ENCODE measurements at places on chromosomes 7 and 10.

DNA sequence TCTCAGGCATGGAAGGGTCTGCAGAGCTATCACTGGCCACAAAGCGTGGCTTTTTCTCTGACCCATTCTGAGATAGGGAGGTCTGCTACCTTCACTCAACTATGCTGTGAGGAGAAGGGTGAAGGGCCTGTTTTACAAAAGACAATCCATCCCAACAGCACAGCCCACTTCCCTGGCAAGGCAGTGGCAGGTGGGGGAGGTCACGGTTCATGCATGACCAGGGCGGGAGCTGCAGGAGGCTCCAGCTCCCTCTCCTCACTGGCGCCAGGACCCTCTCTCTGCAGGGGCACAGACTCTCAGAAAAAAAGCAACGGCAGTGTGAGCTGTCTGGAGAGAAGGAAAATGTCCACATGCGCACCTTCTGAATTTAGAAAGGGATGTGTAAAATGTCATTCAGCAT is 28.5 kb downstream of the GRB10 start:
- no peak for DNase-seq

GRCh38 chr10:76553263-76554032 is 1084.2 kb downstream of the KCNMA1 start:
- DNase-seq = no peak

DNA sequence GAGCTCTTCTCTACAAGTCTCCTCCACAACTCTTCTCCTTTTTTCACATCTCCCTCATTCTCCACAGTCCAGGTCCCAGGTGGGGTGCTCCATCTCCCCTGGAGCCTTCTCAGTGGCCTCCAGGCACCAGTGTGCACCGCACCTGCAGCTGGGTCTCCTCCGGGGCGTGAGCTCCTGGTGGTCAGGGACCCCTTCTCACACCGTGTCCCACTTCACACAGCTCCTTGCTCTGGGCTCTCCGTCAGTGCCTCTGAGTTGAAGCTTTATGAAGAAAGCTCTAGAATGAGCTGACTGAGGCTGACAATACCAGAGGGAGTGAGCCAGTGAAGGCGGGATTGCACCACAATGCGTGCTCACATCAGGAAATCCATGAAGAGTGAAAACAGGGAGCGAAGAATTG is 290.2 kb downstream of the DNAJB6 start:
- DNase-seq = no peak

- DNase-seq = no peak
Measured at GRCh38 chr10:91887272-91888076, 21.8 kb downstream of the FGFBP3 start.

GRCh38 chr10:124693801-124694416 is 50.3 kb downstream of the FAM53B start:
- no peak for DNase-seq

- DNase-seq = no peak
Measured at GRCh38 chr7:89549768-89550167, 604.5 kb upstream of the STEAP1 start.

DNA sequence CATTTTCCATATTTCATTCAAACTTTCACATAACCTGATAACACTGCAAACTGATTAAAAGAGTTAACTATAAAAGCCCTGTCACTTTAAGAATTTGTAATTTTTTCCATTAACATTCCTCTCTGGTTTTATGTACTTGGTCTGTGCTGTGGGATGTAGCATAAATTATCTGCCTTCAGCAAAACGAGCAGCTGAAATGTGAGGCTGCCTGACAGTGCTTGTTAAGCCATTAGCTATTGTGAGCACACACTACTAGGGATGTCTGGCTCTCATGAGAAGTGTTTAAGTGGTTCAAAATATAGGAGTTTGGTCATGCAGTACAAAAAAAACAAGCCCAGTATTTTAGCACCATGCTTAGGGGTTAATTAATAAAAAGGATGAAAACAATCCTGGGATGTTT is 63.0 kb downstream of the HOXA1 start:
- DNase-seq = no peak

DNA sequence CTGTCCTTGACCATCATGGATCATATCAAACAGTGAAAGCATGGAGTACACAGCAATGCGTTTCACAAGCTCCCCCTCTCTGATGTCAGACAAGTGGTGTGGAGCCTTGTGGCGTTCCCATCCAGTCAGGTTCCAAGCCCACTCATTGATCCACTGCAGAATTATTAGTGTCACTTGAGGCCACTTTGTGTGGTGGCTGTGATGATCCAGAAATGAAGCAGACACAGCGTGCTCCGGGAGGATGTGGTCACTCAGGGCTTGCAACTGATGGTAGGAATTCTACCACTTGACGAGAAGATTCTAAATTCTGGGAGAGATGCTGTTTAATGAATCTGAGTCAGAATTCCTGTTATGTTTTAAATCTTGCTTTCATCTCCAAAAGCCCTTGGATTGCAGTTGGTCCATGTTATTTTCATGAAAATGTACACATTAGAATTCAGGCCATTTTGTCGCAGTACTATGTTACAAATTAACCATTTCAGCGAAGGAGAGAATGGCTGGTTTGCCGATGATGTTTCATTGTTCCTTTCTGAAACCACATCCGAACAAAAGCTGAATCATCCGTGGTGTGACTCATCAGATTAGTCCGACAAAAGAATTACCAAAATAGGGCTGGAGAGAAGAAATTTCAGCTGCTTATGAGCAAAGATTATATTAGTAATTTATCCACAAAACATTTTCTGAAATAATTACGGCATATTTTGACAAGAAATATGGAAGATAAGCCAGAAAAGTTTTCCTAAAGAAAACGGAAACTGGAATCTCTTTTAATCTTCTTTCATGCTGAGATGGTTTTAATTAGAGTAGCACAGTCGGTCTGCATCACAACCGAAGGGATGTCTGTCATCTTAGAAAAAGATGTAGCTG is 48.1 kb downstream of the INSYN2A start:
- no peak for DNase-seq

DNA sequence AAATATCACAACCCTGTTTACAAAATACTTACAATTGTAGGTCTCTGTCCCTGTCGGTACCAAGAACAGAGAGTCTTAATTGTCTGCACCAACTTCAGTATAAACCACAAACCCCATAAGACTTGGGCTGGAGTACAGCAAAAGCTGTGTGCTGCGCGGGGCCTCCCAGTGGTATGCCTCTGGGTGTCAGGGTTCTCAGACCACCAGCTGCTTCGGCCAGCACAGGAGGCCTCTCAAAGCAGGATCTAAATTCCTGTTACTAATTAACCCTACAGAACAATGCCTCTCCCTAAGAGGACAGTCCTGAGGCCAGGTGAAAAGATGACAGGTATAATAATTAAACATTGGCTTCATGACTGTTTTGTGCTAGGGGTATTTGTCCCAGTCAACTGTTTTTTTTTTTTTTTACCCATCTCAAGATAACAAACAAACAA is 957 bp upstream of the SVIL start:
- no peak for DNase-seq

- no peak for DNase-seq
Measured at GRCh38 chr7:122438006-122438405, 133.5 kb upstream of the FEZF1 start.

- no peak for DNase-seq
Measured at GRCh38 chr7:2986561-2986960, 57.1 kb downstream of the CARD11 start.

- no peak for DNase-seq
Measured at GRCh38 chr10:50271564-50272250, 20.4 kb upstream of the ASAH2 start.

DNA sequence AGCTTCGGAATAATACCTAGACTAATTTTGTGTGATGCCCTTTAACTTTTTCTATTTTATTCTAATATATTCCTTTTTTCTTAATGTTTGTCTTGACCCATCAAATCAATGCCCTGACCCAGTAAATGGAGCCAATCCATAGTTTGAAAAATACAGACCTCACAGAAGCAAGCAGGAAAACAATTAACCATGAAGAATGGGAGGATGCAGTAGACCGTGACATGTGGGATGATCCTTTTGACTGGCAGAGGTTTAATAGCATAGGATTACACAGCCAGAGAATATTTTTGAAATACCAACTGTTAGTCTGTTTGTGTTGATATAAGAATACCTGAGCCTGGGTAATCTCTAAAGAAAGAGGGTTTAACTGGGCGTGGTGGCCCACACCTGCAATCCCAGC is 142.6 kb upstream of the NEBL start:
- no peak for DNase-seq

GRCh38 chr7:152551304-152552036 is 115.7 kb upstream of the KMT2C start:
- no peak for DNase-seq

DNA sequence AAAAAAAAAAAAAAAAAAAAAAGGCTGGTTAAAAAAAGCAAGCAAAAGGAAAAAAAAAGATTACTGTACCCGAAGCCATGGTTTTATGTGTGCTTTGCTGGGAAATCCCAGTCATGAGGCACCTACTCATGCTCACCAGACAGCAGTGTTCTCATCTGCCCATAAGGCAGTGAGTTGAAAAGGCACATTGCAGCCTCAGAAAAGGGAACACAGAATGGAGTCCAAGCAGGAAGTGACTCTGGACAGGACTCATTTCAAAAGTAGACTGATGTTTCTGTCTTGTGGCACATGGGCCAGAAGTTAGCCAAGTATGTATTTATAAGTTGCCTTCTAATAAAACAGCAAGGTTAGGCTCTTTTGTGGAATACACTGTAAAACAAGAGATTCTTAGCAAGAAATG is 40.2 kb downstream of the PDSS1 start:
- DNase-seq = no peak

GRCh38 chr10:69863580-69863979 is 61.9 kb downstream of the COL13A1 start:
- DNase-seq = no peak

DNA sequence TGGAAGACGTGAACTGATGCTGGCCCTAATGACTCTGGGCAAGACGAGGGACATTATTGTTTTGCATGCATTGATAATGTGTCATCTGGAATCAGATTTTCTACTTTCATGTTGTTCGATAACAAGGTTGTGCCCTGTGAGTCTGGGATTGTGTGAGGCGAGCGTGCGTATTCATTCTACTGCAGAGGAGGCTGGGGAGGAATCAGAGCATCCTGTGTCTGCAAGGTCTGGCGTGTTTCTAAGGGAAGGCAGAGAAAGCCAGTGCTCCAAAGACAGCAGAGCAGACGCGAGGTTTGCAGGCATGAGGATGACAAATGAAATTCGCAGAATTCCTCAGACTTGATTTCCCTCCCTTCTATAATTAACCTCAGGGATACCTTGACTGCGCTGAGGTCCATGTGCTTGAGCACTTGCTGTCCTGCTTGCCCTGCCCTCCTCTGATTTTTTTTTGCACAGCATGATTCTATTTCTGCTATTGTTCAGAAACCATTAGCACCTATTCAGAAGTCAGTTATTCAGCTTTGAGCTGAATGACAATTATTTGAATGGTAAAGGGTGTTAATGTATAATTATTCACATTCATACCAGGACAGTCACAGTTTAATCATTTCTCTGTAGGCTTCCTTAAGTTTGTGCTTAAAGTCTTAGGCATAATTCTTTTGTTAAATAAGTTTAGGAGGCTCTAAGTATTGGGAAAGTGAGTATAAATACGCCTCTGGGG is 233.6 kb downstream of the EBF3 start:
- no peak for DNase-seq

DNA sequence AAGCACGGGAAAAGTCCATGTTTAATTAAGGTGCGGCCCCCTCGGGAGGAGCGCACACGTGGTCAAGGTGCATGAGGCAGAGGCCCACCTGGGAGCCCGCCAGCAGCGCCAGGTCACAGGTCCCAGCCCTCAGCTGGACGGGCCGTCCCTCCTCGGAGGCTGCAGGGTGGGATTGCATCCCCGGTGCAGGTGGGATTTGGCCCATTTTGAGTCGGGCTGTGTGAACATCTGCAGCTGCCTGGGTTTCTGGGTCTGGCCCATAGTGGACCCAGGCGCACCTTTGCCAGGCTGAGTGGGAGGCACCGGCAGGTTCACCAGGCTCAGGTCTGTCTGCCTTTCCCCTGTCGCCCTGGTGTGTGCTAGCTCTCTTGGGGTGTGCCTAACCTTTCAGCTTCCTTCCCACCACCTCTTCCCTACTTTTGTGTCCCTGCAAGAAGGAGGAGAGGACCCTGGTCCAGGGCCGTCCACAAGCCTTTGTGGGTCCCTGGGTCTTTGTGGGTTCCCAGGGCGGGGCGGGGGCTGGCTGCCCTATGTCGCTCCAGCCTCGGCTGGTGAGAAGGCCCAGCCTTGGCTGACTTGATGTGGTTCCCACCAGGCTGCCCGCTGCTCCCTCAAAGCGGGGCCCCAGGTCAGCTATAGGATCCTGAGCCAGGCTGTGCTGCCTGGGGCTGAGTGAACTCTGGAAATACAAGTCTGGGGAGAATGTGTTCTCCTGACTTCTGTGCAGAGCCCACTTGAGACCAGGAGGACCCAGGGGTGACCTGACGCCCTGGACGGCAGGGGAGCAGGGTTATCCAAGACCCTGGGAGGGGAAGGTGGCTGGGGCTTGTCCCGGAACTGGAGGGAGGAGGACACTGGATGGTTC is 186.7 kb upstream of the SHH start:
- DNase-seq = no peak

DNA sequence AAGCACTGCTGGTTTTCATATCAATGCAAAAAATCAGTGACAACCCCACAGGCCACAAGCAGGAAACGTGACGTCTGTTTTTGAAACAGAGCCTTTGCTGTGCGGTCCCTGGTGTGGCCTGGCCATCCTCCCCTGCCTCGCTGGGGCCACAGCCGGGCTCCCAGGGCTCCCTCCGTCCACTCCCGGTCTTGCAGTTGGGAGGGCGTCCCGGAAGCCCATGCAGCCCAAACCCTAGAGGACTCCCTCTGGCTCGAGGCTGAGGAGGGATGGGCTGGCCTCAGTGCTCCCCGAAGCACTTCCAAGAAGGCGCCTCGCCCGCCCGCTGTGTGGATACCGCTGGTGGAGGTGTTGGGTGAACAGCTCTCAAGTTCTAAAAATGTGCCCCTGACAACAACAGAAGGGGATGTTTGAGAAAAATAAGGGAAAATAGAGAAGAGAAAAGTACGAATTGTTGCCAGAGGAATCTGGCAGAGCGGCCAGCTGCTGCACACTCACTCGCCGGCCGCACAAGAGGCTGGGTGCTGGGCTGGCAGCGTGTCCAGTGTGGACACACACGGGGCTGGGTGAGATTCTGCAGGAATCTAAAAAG is 73.5 kb downstream of the ZRANB1 start:
- DNase-seq = no peak

DNA sequence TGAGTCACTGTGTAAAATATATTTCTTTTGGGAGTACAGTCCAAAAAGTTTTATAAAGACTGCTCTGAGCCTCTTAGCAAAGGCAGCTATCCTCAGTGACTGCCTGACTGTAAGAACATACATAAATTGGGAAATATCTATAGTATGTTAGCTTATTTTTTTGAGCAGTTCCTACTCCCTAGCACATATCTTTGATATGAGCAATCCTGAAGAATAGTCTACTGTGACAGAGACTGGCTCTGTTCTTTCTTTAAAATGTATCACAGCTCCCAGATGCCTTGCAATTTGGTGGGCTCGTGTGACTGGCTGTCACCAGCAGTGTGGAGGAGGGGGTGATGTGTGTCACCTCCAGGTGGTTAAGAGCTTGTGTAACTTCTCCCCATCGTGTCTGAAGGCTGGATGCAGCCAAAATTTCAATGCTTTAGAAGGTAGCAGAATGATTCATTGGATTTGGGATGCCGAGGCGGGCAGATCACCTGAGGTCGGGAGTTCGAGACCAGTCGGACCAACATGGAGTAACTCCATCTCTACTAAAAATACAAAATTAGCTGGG is 47.9 kb downstream of the MTERF1 start:
- DNase-seq = no peak

- DNase-seq = no peak
Measured at GRCh38 chr10:124357561-124357885, 61.2 kb downstream of the OAT start.

Data from stimulated activated CD4-positive, alpha-beta T cell treated with anti-CD3 and anti-CD28 coated beads, TNF-alpha, amount 100 ng/mL, for 1 hour (primary cell).